ENCODE measurements at places on chromosomes 16 and 17. TPM values are rescaled to one million over a fixed set of nuclear protein-coding genes. Genes with fewer than 3 reads are reported as not detected.

COPS3 gene
- total RNA-seq, result 83.1 TPM

PRDM7 gene
- not detected for total RNA-seq

HOXB2 gene
- total RNA-seq, result 2.8 TPM

MRPL27 gene
- 40.1 TPM for total RNA-seq

CHD9NB gene
- total RNA-seq, result 0.14 TPM

KRT12 gene
- total RNA-seq, result not detected

PER1 gene
- 55.9 TPM for total RNA-seq

INCA1 gene
- 0.18 TPM for total RNA-seq

TADA2A gene
- 29.9 TPM for total RNA-seq

ARHGAP27 gene
- 43.2 TPM for total RNA-seq

DNA sequence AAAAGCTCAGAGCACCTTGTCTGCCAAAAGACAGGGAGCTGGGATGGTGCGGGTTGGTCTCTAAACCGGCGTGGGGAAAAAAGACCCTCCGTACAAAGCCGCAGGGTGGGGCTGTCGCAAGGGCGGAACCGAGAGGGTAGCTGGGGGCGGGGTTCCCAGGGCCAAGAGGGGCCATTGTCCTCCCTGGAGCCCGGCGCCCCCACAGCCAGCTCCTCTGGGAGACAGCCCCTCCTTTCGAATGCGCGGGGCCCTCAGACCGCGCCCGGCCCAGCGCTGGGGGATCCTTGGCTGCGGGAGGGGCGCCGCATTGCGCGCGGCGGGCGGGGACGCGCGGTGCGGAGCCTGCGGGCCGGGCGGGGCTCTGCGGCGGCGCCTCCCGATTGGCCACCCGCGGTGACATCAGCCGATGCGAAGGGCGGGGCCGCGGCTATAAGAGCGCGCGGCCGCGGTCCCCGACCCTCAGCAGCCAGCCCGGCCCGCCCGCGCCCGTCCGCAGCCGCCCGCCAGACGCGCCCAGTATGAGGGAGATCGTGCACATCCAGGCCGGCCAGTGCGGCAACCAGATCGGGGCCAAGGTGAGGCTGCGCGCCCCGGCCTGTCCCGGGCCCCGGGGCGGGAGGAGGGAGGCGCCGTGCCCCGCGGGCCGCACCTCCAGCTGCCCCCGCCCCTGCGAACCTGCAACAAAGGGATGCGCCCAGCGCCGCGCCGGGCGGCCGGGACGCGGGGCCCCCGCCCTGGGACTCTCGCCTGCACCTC lies at the start of gene TUBB3:
TSS of gene TUBB3 (plus strand) at position 459 of the 756 bp plus-strand sequence. CDS start at position 519, 60 bp downstream.
- H3K27me3 ChIP-seq, result peaks cover 38% of the 10 kb centered on the region
- no peak within 1 kb of the TSS for H3K27ac ChIP-seq
- DNase-seq, result peak; percentile 72
- H3K36me3 ChIP-seq, result no peaks in the 10 kb centered on the region

DNA sequence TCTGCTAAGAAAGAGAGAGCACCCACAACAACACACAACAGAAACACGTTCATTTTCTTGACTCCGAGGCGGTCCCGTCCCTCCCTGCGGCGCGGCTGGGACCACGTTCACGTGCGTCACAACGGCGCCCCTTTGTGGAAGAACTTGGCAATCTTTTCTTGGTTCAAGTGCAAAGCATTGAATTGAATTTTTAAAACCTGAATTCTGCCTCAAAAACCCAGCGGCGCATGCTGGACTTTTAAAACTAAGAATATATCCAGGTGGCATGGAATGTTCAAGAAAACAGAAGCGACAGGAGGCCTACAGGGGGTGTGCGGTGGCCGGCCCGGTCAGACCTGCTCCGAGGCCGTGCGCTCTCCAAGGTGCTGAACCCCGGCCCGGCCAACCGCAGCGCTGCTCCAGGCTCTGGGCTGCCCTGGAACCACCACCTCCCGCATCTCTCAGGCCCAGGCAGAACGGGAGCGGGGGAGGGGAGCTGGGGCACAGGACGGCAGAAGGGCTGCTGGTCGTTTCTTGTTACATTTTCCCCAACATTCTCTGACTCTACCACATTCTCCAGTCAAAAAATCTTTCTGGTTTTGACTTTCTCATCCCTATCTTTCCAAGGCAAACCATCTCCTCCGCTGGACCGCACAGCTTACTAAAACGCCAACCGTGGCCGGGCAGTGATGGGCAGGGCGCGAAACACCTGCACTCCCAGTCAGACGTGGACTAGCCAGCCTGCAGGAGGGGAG lies 3.4 kb upstream of the HEXD start:
- DNase-seq, result peak; percentile 88
- H3K4me1 ChIP-seq, result peaks cover 15% of the 10 kb centered on the region
- no peaks in the 10 kb centered on the region for H3K27me3 ChIP-seq
- no peak overlapping the region for H3K27ac ChIP-seq

- DNase-seq, result peak; percentile 67
- no peaks in the 10 kb centered on the region for H3K36me3 ChIP-seq
- H3K4me1 ChIP-seq, result peaks cover 25% of the 10 kb centered on the region
- peaks cover 21% of the 10 kb centered on the region for H3K27me3 ChIP-seq
- H3K4me3 ChIP-seq, result peak within 1 kb of the TSS; percentile 70
- H3K27ac ChIP-seq, result peak within 1 kb of the TSS; percentile 37
Observed at GRCh38 chr17:4739122-4740024, at the start of the genes CXCL16 and ZMYND15. Gene CXCL16 (minus strand): TSS chr17:4739928. CDS start chr17:4739339, 589 bp downstream. Gene ZMYND15 (plus strand): TSS chr17:4739833. CDS start chr17:4740549, 716 bp downstream.

DNA sequence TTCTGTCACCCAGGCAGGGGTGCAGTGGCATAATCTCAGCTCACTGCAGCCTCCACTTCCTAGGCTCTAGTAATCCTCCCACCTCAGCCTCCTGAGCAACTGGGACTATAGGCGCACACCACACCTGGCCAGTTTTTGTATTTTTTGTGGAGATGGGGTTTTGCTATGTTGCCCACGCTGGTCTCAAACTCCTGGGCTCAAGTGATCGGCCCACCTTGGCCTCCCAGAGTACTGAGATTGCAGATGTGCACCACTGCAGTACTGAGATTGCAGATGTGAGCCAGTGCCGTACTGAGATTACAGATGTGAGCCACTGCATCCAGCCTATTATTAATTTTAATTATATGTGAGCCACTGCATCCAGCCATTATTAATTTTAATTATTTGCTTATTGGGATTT lies 13.8 kb downstream of the CRK start:
- H3K27ac ChIP-seq, result no peak overlapping the region
- peaks cover 3% of the 10 kb centered on the region for H3K36me3 ChIP-seq
- peaks cover 24% of the 10 kb centered on the region for H3K4me1 ChIP-seq
- H3K27me3 ChIP-seq, result no peaks in the 10 kb centered on the region

- no peaks in the 10 kb centered on the region for H3K4me1 ChIP-seq
- H3K36me3 ChIP-seq, result no peaks in the 10 kb centered on the region
- no peak overlapping the region for H3K27ac ChIP-seq
- peaks cover 1% of the 10 kb centered on the region for H3K27me3 ChIP-seq
- no peak overlapping the region for H3K4me3 ChIP-seq
- DNase-seq, result no peak
Observed at GRCh38 chr16:13083681-13084080, 182.3 kb downstream of the SHISA9 start.

DNA sequence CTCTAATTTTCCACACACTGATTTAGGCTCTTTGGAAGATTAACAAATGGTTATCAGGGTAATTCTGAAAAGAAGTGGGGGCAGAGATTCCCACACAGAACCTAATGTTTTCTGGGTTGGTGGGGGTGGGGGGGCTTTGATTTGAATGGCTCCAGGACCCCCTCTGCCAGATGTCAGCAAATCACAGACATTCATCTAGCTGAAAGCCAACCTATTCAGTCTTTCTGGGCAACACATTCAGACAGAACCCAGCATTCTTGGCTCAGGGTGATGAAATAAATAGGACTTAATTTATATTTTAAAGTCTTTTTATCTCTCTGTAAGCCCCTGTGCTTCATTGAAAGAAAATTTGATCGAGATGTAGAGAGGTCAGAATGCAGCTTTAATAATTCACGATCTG lies 533.2 kb downstream of the XYLT1 start:
- H3K36me3 ChIP-seq, result no peaks in the 10 kb centered on the region
- H3K4me1 ChIP-seq, result no peaks in the 10 kb centered on the region
- no peak overlapping the region for H3K4me3 ChIP-seq
- peaks cover 4% of the 10 kb centered on the region for H3K27me3 ChIP-seq
- no peak for DNase-seq

DNA sequence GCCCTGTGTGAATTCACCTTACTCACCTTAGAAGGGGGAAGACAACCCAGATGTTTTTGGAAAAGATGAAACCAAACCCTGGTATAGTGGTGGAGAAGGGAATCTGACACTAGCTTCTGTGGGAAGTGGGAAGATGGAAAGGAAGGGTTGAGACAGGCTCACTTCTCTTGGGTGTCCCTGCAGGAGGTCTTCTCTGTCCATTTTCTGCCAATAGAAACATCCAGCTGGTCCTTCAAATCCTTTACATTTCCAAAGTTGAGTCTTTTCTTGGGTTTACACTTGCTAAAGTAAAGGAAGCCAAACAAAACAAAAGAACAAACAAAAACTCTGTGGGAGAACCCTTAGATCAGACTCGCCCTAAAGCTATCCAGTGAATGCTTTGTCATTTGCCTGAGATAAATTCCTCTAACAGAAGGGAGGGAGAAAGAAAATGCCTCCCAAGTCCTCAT lies 10.2 kb downstream of the HOXB1 start:
- H3K27me3 ChIP-seq, result peaks cover 42% of the 10 kb centered on the region
- no peaks in the 10 kb centered on the region for H3K36me3 ChIP-seq
- no peak overlapping the region for H3K27ac ChIP-seq
- H3K4me3 ChIP-seq, result no peak overlapping the region
- H3K4me1 ChIP-seq, result no peaks in the 10 kb centered on the region

- H3K4me3 ChIP-seq, result no peak overlapping the region
- H3K27me3 ChIP-seq, result no peaks in the 10 kb centered on the region
- no peak overlapping the region for H3K27ac ChIP-seq
- no peak for DNase-seq
- no peaks in the 10 kb centered on the region for H3K36me3 ChIP-seq
Observed at GRCh38 chr17:10050597-10051101, 145.6 kb upstream of the RCVRN start.

- H3K27me3 ChIP-seq, result no peaks in the 10 kb centered on the region
- H3K4me1 ChIP-seq, result no peaks in the 10 kb centered on the region
- no peak for DNase-seq
- no peaks in the 10 kb centered on the region for H3K36me3 ChIP-seq
- H3K27ac ChIP-seq, result no peak overlapping the region
Observed at GRCh38 chr17:59296190-59296589, 35.3 kb upstream of the YPEL2 start.

- peaks cover 5% of the 10 kb centered on the region for H3K36me3 ChIP-seq
- H3K27ac ChIP-seq, result no peak overlapping the region
- no peaks in the 10 kb centered on the region for H3K27me3 ChIP-seq
- no peak overlapping the region for H3K4me3 ChIP-seq
Observed at GRCh38 chr16:1464894-1465566, 9.8 kb downstream of the CLCN7 start.

DNA sequence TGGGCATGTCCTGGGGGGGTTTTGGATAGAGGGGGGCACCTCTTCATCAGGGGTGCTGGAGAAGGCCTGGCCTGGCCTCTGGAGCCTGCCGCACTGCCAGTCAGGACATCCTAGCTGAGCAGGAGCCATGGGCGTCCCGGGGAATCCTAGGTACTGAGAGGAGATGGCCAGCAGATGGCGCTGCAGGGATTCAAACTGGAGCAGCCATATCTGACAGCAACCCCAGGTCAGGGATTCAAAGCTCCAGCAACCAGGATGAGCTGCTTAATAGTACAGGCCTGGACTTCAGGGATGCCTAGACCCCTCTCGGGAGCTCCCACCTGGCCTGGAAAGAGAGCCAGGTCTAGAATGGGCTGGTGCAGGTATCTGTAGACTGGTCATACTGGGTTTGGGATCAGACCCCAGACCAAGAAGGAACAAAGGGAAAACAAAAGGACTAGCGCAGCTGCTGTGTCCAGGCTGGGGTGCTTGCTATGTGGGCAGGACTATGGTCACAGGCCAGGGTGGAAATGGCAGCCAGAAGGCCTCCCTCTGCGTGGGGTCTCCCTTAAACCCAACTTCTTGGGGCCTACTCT lies 306.9 kb upstream of the RBFOX1 start:
- no peaks in the 10 kb centered on the region for H3K4me1 ChIP-seq
- H3K27ac ChIP-seq, result no peak overlapping the region
- no peaks in the 10 kb centered on the region for H3K27me3 ChIP-seq
- no peaks in the 10 kb centered on the region for H3K36me3 ChIP-seq

DNA sequence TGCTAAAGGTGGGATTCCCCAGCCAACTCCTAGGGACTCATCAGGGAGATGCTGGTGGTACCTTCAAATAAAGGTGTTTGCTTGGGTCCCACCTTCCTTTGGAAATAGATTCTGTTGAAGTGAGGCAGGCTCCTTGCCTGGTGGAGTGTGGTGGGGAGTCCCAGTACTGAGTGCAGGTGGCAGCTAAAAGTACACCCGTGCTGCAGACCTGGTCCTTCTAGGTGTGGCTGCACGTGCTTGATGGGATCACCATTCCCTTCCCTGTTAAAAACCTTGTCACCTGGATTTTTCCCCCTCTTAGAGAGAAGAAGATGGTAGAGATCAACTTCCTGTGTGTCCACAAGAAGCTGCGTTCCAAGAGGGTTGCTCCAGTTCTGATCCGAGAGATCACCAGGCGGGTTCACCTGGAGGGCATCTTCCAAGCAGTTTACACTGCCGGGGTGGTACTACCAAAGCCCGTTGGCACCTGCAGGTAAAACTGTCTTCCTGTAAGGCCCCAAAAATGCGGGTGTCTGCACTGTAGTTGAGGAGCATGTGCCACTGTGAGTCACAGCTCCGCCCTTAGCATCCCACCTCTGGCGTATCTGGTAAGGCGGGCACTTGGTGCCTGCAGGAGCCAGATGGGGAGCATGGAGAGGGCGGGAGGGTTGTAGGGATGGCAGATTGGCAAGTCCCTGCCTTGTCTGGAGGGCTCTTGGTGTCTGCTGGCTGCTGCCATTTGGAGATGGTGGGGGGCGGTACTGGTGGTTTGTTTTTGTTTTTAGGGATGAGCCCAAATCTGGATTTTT lies 34.0 kb downstream of the PLCD3 start:
- DNase-seq, result no peak
- no peaks in the 10 kb centered on the region for H3K27me3 ChIP-seq
- peaks cover 56% of the 10 kb centered on the region for H3K36me3 ChIP-seq
- H3K27ac ChIP-seq, result no peak overlapping the region
- H3K4me1 ChIP-seq, result no peaks in the 10 kb centered on the region
- H3K4me3 ChIP-seq, result no peak overlapping the region

DNA sequence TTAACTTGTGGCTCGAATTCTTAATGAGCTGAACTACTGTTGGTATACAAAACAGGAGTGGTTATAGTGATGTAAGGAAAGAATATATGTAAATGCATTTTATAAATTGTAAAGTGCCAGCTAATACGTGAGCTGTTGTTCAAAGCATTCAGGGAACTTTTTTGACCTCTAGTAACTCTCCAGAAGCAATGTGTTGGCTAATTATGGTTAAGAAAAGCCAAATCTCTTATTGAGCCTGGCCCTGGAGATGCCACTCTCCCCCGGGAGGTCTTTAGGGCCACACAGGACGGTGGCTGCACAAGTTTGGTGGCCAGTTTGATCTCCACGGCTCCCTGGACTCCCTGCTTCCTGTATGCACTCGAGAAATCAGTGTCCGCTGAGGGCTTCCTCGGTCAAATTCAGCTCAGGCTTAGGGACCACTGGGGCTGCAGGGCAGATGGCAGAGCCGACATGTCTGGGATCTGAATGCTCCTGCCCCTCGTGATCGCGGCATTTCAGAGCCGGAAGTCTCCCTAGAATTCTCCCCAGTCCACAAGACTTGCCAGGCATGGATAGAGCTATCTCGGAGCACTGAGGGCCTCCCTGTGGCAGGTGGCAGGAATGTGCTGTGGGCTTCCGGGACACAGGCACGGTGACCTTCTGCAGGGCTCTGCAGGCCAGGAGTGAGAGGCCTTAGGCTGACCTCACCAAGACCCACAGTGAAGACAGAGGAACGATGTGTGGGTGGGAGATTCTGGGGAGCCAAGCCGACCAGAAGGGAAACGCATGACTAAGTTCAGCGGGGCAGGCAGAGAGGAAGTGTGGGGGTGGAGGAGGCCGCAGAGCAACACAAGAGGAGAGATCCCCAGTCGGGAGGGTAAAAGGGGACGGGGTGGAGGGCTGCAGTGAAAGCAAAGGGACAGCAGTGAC lies 18.6 kb upstream of the PITPNM3 start:
- peak; percentile 75 for DNase-seq
- no peaks in the 10 kb centered on the region for H3K27me3 ChIP-seq
